ENCODE measurements at places on chromosomes 6 and 20. TPM values are rescaled to one million over a fixed set of nuclear protein-coding genes. Genes with fewer than 3 reads are reported as not detected.

ABHD16B gene
- total RNA-seq, result not detected

HLA-G gene
- not detected for total RNA-seq

SNRNP48 gene
- 10.6 TPM for total RNA-seq

CPNE5 gene
- total RNA-seq, result 25.7 TPM

PLTP gene
- 28.1 TPM for total RNA-seq

LPIN3 gene
- 4.1 TPM for total RNA-seq

Measured in glomerular endothelial cell (primary cell).